ENCODE measurements at places on chromosomes 2 and 18.

DNA sequence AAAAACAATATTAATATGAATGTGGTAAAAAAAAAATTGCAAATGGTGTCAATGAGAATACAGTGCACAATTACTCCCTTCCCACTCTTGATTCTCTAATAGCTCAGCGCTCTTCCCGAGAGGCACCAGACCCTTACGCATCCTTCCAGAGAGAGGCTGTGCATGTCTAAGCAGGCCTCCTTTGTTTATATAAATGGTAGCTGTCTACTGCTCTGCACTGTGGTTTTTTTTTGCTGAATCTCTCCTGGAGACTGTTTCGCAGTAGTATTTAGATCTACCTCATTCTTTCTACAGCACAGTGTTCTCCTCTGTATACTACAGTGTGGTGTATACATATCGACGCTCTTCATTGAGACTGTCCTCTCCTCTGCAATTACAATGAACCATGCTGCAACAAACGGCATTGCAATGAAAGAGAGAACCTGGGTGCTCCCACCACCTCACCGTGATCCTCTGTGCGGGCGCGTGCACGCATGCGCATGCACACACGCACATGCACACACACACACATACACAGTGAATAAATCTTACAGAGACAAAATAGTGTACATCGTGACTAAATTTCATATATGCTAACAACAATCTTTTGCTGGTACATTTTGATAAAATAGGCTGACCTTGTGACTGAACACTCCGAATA lies 19.4 kb downstream of the SEPTIN10 start:
- DNase-seq, result no peak

DNA sequence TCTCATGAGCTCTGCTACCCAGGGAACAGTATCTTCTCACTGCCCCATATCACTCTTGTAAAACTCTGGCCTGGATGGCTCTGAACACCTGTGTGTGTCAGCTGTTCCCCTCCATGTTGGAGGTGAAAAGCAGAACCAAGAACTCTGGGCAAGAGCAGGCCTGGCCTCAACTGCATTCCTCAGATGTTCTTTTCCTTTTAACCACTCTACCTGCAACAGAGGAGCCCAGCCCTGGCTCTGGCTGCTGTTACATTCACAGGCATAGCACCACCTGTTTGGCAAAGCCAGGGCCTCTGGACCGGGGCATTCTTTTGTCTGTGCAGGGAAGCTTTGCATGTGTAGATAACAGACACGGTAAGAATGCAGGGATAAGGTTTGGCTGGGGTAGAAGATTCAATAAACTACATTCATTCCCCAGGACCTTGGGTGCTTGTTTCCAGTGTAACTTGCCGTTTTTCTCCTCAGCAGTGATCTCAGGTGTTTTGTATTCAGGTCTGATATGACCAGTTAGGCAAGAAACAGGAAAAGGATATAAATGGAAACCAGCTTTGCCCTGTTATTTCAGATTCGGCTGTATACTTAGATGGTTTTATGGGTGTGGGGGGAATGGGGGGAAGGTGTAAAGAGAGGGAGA lies 95.1 kb downstream of the SPTBN1 start:
- DNase-seq, result no peak

DNA sequence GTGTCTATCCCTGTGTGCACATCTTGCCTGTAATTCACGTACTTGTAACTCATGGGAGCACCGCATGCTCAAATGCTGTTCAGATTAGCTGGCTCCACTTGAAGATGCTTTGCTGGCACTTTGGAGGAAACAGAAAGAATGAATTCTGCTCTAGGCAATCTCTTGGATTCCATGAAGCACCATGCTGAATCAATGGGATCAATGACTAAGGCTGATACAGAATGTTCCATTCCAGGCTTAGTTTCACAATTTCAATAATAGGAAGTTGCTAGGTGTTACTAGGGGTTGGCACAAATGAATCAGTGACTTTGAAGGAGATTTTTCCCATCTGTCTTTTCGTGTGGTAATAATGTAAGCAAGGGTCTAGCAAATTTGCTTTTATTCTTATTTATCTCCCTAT lies 328.8 kb downstream of the OSR1 start:
- no peak for DNase-seq

DNA sequence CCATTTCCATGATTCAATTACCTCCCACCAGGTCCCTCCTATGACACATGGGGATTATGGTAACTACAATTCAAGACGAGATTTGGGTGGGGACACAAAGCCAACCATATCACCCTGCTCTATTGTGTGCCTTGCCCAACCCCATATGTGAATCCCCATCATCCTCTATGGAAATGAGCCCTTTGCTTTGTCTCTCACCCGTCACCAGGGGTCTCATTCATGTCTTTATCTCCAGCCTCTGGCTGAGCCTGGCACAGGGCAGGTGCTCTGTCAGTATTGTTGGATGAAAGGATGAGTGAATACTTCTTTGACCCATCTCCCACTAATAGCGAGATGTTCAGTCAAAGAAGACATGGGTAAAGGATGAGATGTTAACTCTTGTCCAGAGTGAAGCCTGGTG lies 116.6 kb upstream of the LGALSL start:
- no peak for DNase-seq

DNA sequence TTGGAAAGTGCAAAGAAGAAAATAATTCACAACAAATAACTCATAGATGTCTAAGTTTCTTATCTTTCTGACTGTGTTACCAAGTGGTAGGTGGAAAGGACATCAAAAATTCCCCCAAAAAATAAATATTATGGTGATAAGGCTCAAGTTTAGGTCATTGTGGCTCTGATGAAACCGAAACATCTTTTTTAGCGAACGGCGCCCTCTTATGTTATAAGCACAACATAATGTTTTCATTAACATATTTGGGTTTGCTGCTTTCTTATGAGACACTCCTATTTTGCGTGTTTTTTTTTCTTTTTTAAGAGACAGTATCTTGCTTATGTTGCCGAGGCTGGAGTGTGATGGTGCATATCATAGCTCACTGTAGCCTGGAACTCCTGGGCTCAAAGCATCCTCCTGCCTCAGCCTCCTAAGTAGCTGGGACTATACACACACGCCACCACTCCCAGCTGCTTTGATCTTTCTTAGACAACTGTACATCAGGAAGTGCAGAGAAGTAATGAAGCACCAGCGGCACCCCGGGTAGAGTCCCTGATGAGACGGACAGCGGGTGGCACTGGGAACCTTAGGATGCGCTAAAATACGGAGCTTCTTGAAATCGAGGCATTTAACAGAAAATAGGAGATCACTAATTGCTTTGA lies 38.5 kb upstream of the SLC35G4 start:
- peak; percentile 24 for DNase-seq

DNA sequence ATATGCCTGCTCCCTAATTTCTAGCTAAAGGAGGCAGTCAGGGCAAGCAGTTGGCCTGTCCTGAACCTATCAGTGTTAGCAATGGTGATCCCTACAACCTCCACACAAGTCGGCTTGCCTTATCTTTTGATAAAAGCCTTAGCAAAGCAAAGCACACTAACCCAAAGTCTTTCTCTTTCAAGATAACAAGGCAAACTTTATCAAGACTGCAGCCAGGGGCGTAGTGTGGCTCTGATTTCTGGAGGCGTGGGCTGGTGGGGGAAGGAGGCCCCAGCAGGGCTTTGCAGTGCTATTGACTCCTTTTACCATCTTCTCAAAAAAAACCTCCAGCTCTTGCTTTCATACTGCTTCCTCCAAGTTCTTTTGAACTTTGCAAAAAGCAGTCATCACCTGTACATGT lies 40.2 kb upstream of the LAMA1 start:
- DNase-seq, result no peak

Measured in brain microvascular endothelial cell (primary cell).